ENCODE measurements at places on chromosomes 4 and X.
A peak's percentile ranks its signal among the peaks of the same experiment; 100 is the strongest.

- peak; percentile 11 for DNase-seq
Observed at GRCh38 chr4:23135792-23136645, 443.3 kb downstream of the GBA3 start.

DNA sequence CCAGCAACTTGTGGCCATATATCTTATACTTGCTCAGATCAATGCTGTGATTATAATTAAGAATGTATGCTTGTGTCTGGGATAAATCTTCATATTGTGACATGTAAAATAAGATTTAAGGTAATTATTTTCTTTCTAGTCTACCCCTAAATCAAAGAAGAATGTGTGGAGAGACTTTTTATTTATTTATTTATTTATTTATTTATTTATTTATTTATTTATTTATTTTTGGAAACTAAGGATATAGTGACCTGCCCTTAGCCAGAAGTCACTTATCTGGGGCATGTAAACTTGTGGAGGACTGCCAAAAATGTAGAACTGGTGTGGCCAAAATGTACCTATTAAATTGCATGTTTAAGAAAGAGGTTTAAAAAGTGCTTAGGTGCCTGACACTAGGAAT, 144.3 kb downstream of the BEND2 start:
- DNase-seq = no peak

GRCh38 chr4:8167291-8167690, 8.7 kb upstream of the ABLIM2 start:
- DNase-seq = no peak

- no peak for DNase-seq
Observed at GRCh38 chrX:71378732-71379131, 12.6 kb downstream of the TAF1 start.

DNA sequence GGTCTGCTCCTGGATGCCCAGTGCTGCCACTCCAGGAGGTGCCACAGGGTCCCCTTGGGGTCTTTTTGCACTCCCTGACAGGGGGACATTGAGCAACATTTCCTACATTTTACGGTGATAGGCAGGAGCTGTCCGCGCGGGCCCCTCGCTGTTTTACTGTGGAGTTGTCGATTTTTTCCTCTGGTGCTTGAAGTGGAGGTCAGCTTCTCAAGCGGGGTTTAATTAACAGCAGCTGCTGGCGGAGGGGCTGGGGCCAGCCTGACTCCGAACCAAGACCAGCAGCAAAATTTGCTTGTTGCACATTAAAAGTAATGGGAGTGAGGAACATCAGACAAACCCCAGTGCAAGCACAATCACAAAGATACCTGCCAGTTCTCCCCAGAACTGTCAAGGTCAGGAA, 13.2 kb upstream of the SH3TC1 start:
- no peak for DNase-seq

DNA sequence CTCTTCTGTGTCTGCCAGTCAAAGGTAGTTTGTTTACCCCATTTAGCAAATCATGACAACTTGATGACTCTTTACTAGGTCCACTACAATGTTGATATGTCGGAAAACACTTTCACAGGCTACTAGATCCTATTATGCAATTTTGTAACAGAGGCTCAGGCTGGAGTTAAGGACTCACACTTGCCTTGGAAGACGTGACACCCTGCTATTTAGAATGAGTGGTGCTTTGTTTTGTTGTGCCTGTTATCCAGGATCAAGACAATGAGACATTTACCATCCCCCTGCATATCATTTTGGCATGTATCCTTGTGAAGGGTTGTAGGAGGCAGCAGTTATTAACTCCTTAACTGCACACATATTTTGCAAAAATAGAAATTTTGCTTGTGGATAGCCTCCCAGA, 263.7 kb downstream of the IL1RAPL1 start:
- no peak for DNase-seq

- DNase-seq = no peak
Observed at GRCh38 chrX:51144828-51145442, 187.7 kb upstream of the NUDT10 start.

- DNase-seq = no peak
Observed at GRCh38 chr4:43341741-43342140, 449.2 kb downstream of the GRXCR1 start.

DNA sequence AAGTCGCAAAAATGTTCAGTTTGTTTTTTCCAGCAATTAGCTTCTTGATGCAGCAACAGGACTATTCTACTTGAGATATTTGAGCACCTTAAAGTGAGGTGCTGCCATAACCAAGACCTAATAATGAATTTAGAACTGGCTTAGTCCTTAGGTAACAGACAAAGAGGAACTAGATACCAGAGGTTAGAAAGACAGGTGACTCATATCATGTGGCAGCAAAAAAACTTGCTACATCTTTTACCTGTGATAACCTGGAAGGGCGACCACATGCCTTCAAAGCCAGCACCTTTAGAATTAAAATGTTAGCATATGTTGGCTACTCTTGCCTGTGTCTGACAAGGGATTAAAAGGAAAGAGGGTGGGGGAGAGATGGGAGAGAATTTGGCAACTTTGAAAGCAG, 90.4 kb downstream of the ARHGAP6 start:
- DNase-seq = no peak

- DNase-seq = no peak
Observed at GRCh38 chrX:66232296-66232695, 68.2 kb downstream of the HEPH start.

DNA sequence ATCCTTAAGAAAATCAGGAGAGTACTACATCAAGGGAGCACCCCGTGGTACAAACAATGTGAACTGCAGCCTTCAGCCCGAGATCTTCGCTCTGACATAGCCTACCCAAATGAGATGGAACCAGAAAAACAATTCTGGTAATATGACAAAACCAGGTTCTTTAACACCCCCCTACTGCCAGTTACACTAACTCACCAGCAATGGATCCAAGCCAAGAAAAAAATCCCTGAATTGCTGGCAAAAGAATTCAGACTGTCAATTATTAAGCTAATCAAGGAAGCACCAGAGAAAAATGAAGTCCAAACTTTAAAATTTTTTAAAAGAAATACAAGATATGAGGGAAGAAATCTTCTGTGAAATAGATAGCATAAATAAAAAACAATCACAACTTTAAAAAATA, 101.7 kb upstream of the KLF8 start:
- DNase-seq = no peak

- no peak for DNase-seq
Observed at GRCh38 chr4:52962721-52963120, 100.6 kb downstream of the RASL11B start.

GRCh38 chr4:98509721-98510120, 148.7 kb downstream of the TSPAN5 start:
- DNase-seq = no peak

- peak; percentile 80 for DNase-seq
Observed at GRCh38 chr4:119657111-119657611, 28.6 kb upstream of the PDE5A start.

DNA sequence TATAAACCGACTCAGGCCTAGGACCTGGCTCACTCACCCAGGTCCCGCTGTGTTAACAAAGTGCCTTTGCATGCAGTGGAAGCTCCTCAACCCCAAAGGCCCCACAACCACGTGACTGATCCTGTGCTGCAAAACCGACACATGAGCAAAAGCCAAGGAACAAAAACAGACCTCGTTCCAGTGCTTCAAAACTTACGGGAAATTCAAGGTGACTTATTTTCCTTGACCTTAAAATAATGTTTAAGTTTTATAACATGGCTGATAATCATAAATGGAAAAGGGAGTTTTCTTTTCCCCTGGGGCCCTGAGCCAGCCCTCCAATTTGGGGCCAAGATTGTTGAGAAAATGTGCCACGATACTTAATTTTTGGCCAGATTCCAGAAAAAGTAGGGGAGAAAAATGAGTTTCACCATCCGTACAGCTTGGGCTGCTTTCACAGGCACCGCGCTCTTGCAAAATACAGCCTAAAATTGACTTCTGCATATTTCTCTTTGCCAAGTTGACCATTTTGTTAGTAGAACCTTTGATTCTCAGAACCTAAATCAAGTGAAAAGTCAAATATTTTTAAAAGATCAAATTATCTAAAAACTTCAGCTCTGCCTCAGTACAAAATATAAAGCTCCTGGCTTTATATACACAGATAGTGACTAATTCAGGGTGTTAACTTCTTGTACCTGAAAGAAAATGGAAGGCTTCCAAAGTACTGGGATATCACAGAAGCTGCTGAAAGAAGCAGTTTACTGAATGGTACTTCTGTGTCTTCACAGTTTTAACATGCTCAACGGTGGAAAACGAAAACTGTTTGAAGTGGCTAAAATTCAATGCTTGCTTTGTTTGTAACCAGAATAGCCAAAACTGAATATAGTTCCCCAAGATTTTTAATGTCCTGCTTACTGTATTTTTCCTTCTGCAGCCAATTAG, 93.8 kb downstream of the APBB2 start:
- DNase-seq = peak; percentile 55

DNA sequence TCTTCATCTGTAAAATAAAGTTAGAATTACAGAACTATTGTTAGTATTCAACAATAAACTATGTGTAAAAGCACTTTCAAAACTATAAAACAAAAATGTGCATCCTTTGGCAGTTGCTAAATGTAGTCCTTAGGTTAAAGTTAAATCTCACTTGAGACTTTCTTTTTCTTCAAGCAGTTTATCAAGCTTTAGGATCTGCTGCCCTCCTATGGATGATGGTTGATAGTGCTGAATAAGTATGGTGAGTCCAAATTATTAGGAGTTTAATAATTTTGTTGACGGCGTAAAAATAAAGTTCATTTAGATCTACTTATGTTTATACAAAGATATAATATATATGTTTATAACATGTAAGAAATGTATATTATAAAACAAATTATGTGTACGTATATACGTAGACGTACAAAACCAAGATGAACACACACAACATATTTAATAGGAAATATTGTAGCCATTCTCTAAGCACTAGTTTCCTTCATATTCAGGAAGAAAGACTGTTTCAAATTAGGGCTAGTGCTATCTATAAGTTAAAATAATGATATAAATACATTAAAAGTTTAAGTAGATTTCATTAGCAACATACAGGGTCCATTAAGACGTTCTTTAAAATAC, 22.3 kb downstream of the UGT2A2 start:
- DNase-seq = peak; percentile 10

DNA sequence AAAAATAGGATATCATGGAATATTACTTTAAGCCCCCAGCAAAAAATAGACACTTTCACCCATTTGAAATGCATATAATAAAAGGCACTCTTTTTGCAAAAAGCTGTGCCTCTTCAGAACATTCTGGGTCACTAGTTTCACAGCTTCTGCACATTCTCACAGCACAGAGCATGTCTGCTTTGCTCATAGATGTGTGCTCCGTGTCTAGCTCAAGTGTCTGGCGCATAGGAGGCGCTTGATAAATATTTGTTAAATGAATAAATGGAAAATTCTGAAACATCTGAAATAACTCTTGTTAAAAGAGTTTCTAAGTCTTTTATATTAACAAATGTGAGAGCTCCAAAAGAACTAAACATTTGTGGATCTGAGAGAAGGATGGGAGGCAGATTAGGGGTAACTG, 275.2 kb downstream of the PTTG2 start:
- DNase-seq = no peak

DNA sequence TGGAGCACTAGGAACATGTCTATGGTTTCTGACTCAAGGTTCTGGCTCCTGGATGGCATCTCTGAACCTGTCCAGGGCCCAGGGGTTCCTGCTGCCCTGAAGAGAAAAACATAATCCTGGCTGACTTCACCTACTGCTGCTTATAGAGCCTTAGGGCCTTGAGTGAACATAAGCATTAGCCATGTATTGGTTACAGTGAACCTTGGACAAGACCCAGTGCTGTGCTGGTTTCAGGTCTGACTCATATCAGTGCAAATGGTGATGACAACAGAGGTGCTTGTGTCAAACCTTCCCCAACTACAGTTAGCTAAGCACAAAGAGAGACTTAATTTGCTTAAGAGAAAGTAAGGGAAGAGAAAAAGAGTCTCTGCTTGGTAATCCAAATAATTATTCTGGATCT, 1047.2 kb downstream of the GLUD2 start:
- DNase-seq = no peak

- no peak for DNase-seq
Observed at GRCh38 chr4:122423246-122423645, 33.3 kb downstream of the IL2 start.

DNA sequence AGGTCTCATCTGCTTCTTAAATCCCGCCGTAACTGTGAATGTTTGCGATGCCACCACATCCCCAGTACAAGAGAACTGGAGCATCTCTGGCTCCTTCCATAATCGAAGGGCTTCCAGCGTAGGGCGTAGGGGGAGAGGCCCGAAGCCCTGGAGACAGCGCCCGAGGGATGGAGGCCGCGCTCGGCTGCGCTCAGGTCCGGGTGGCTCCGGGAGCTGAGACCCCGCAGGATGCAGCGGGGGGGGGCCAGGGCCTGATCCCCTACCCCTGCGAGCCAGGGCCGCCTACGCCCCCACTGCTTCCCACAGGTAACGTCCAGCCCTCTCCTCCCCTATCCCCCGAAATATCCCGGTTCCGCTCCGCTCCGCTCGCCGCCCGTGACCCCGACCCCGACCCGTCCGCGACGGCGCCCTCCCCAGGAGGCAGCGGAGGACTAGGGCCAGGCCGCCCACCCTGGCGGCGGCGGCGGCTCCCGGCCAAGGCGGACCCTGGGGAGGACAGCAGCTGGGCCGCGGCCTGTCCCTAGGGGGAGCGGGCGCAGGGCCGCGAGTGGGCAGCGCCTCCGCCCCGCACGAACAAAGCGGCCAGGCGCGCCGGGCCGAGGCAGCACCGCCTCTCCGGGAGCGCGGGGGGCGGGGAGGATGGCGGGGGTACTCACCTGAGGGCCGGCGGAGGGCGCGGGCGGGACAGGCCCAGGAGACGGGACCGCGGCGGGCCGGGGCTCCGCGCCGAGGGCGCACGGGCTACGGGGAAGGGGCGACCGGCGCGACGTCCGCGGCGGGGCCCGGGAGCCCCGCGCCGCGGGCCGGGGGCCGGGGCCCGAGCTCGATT, 723 bp downstream of the WDFY3 start:
- peak; percentile 14 for DNase-seq

DNA sequence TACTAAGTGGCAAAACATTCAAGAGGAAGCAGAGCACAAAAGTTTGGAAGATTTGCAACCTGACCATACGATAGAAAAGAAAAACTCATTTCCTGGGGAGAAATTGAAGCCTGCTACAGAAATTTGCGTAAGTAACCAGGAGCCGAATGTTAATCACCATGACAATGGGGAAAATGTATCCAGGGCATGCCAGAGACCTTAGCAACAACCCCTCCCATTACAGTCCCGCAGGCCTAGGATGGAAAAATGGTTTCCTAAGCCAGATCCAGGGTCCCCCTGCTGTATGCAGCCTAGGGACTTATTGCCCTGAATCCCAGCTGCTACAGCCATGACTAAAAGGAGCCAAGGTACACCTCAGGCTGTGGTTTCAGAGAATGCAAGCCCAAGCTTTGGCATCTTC, 472.2 kb upstream of the KLHL4 start:
- DNase-seq = no peak

DNA sequence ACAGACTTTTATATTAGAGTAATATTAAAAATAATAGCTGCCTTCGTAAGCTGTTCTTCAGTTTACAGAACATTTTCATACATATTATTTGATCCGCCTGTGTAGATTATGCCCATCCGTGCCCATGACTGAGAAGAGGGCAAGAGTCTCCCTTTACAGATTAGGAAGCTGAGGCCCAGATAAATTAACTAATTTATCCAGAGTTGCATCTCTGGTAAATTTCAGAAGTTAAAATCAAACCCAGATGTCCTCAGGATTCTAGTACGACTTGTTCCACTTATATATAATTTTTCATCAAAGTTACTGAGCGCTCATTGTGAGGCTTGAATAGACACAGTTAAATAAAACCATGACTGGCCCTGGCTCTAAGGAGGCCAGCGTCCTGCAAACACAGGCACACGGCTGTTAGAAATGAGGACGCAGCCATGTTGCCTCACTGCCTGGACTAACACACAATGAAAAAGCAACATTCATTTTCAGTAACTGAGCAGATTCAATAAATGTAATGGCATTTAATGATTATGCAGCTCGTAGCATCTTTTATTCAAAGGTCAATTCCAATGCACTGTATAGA, 148.0 kb downstream of the TENM3 start:
- no peak for DNase-seq
